NCI-H2029 treated with DMSO at 0.1 percent for 48 hours (cell line): ENCODE measurements at places on chromosomes 7 and 10.

GRCh38 chr7:96143495-96144259 lies 178.2 kb downstream of the SLC25A13 start:
- DNase-seq = no peak

GRCh38 chr7:142611566-142612236 lies 137.6 kb upstream of the PRSS1 start:
- DNase-seq = no peak

DNA sequence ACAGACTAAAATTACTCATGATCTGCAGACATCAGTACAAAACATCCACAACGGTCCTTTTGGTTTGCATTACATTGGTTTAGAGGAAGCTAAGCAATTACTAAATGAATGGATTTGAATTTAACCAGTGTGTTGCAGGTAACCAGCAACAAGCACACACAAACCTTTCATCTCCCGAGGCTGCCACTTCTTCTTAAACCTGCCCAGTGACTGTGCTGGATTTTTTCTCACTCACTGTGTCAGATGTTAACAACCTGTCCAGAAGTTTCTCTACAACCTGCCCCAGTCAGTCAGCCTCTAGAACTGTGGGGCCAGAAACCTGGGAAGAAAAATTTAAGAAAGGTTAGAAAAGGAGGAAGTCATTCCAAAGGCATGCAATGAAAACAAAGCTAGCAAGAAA lies 2.4 kb upstream of the MEOX2 start:
- DNase-seq = no peak

GRCh38 chr10:96987842-96988175 lies 155.7 kb downstream of the LCOR start:
- DNase-seq = no peak

DNA sequence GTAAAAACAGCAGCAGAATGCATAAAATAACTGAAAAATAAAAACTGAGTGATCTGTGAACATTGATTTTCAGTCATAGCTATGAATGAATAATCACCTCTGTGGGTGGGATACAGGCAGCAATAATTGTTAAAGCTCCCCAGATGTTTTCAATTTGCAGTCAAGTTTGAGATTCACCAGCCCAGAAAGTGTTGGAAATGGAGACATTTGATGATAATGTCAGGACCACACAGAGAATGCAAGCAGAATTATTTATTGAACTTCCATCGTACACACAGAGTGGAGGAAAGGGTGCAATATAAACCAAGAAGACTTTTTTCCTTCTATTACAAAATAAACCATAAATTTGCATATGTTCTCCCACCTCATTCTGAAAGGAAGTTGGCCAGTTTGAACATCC lies 601.7 kb downstream of the ANKRD7 start:
- no peak for DNase-seq

- no peak for DNase-seq
Observed at GRCh38 chr7:116588225-116588624, 63.4 kb downstream of the CAV1 start.

GRCh38 chr7:150686030-150686631 lies 625 bp downstream of the GIMAP2 start:
- no peak for DNase-seq

- no peak for DNase-seq
Observed at GRCh38 chr7:36928311-36928710, 204.0 kb upstream of the AOAH start.

DNA sequence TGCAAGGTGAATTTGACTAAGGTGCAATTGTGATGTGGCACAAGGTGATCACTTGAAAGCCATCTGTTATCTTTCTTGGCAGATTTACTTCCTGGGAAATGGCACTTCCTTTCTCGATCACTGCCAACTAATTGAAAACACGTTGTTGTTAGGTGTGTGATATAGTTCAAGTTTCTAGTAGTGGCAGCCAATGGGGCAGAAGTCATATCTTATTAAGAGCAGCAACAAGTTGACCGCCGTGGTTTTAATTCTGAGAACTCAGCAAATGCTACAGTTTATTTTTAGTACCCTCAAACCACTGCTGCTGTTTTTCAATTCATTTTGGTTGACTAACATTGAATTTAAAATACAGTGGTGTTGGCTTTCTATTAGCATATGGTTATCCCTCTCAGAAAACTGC lies 1.6 kb downstream of the CHN2 start:
- peak; percentile 45 for DNase-seq

DNA sequence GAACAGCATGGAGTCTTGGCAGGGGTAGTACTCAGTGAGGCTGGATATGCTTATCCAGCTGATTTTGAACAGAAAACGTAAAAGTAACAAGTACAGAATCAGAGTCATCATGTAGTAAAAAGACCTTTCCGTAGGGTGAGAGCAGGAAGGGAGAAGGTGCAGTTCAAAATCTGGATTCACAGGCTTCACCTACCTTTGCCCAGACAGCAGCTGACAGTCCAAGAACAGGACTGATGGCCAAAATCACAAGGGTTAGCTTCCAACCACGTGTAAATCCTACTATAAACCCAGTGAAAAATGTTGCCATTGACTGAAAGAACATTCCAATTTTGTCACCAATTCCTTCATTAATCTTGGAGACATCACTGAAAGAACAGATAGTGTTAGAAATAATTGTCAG lies 34.8 kb downstream of the ABCB1 start:
- DNase-seq = no peak

DNA sequence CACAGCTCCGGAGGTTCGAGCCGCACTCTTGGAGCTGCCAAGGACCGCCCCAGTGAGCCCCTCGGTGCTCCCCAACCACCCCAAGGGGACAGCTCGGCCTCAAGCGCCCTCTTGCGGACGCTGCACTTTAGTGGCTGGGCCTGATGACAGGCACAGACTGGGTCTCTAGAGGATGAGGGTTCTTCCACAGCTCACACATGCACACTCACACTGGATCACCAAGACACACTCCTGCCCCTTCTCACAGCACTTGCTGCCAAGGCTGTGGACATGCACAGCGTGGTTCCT lies 2.1 kb downstream of the RET start:
- DNase-seq = no peak

DNA sequence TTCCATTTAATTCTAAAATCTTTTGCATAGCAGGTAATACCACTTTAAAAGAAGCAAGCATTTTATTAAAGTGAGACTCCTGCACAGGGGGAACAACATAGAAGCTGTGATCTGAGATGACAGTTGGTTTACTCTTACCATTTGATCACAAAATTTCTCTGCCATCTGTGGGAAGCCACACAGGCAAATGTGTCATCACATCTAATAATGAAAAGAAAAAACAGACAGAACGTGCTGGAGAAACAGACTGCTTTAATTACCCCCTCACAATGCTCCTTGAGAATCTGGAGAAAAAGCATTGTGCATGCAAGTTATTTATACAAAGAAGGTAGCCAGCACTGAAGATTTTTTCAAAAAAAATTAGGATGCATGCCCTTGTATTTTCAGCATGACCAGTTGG lies 165.2 kb upstream of the PTER start:
- no peak for DNase-seq

- DNase-seq = no peak
Observed at GRCh38 chr7:133602291-133602690, 349.4 kb downstream of the EXOC4 start.

GRCh38 chr7:213324-213993 lies 21.1 kb downstream of the FAM20C start:
- no peak for DNase-seq

DNA sequence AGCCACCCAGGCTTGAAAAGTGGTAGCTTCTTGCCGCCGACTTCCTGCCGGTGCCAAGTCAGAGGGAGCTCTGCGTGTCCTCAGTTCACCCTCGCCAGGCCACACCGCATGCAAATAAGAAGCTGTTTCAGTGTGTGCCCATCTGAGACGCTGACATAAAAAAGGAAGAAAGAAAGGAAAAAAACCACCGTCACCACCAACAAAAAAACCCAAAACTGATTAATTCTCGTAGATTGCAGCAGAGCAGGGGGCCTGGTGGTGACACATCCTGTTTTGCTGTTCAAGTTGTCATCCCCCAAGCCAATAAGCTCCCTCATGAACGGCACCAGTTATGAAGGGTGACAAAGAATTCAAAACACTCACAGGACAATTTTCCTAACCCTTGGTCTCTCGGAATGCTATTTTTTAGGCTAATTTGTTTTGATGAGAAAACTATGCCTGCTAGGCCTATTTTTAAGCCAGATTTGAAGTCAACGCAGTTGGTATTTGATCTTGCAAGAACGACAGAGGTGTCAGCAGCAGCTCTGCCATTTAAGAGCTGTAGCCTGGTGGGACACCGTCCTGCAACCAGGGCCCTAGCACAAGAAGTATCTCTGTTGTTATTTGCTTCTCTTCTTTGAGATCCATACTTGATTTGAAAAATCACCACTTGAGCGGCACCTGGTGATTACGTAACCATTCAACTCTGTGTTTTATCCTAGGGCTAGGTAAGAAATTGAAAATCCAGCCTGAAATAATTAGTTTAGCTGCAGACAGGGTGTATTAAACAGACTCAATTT lies 145.6 kb downstream of the PFKFB3 start:
- no peak for DNase-seq

- DNase-seq = no peak
Observed at GRCh38 chr7:129497156-129497555, 5.2 kb upstream of the SMKR1 start.

DNA sequence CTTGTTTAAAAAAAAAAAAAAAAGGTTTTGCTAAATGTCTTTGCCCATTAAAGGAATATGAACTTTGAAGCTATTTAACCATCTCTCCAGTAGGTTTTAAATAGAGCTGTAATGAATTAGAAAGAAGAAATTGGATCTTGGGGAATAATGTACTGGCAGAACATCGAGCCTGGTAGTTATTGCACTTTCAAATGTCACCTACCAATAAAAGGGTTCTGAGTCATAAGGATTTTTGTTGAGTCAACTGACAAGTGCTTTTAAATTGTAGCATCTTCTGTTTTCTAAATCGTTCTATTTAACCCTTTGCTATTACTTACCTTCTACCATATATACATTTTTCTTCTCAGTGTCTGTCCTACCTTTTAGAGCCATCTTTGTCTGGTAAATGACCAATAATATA lies 10.7 kb downstream of the CUTC start:
- DNase-seq = no peak

GRCh38 chr7:117277576-117277975 lies 45.3 kb downstream of the WNT2 start:
- DNase-seq = no peak

DNA sequence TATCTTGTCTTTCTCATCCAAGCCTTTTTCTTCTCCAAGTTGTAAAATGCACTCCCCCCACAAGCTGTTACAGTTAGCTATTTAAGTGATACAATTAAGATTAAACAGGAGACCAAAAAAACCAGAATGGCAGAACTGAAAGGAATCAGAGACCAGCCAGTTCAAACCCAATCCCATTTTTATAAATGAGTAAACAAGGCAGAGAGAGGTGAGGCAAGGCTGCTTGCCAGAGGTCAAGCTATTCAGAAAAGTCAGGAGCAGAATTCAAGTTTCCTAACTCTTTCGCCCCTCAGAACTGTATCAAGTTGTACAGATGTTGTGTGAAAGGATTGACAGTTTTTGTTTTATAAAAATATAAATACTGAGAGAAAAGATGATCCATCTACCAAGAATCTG lies 90.2 kb downstream of the ZFAND4 start:
- DNase-seq = no peak

GRCh38 chr10:119539359-119539825 lies 3.1 kb downstream of the RGS10 start:
- DNase-seq = no peak

DNA sequence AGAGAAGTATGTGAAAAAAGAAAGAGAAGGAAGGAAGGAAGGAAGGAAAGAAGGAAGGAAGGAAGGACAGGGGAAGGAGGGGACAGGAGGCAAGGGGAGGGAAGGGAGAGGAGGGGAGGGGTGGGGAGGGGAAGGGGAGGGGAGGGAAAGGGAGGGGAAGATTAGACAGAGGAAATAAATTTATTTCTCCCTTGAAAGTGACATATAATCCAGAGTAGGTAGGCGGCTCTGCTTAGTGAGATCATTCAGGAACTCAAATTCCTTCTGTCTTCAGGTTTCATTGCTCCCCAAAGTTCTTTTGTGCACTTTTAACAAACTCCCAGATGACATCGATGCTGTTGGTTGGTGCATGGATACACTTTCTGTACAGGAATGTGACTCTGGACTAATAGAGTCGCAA lies 594.7 kb upstream of the STEAP1 start:
- DNase-seq = no peak

DNA sequence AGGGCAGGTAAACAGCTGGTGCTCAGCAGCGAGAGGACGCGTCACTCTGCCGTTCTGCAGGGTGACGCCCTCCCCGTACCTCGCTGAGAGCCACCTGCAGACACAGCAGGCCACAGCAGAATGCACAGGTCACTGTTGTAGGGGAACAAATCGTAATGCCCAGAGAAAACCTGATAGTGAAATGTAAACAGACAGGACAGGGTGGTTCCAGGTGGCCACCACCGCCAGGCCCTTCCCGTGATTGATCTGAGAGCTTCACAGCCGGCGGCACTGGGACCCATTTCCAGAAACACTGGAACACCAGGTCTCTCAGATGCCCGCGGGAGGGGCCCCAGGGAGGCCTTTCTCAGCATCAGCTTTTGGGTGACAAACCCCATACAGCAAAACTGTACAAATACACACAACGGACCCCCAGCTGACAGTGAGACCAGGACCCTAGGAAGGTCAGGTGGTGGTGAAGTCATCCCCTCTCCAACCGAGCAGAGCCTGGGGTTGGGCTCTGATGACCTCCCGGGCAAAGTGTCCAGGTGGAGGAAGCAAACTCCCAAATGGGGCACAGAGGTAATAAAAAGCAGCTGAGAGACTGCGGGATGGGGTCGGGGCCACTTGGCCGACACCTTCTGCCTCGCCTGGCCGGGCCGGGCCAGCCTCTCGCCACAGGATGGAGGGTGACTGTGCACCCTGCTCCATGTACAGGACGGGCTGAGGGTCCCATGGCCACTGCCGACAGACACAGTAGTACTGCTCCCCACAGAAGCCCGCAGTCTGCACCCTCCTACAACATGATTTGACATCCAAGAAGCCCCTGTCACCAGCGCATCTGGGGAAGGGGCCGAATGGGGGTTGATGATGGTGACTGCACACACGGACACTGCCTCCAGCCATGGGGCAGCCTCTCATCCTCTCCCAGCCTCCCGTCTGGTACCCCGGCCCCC lies 4.6 kb downstream of the BHLHA15 start:
- DNase-seq = no peak

DNA sequence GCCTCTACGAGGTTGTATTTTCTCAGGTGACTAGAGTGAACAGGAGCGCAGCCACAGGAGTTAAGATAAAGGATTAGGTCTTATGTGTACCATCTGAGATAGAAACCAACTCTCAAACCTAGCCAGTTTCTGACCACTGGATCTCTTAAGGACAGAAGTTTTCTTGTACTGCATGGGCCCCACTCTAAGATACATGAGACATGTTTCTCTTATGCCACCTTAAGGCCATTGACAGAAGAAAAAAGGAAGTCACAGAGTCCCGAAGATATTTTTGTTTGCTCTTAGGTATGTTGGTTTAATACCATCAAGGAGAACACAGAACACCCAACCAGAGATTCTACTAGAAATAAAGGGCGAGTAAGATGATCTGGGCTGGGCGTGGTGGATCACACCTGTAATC lies 335.8 kb downstream of the FRMD4A start:
- DNase-seq = no peak

- no peak for DNase-seq
Observed at GRCh38 chr7:100691676-100692577, 2.1 kb downstream of the GIGYF1 start.
